Activated naive CD4-positive, alpha-beta T cell treated with anti-CD3 and anti-CD28 coated beads, Interleukin-2, amount 10 ng/mL, durations not matched to agents 7 days and 5 days (primary cell): ENCODE measurements at places on chromosomes 11 and 22.

GRCh38 chr11:88315981-88316441 is 21.5 kb downstream of the CTSC start:
- DNase-seq = no peak

DNA sequence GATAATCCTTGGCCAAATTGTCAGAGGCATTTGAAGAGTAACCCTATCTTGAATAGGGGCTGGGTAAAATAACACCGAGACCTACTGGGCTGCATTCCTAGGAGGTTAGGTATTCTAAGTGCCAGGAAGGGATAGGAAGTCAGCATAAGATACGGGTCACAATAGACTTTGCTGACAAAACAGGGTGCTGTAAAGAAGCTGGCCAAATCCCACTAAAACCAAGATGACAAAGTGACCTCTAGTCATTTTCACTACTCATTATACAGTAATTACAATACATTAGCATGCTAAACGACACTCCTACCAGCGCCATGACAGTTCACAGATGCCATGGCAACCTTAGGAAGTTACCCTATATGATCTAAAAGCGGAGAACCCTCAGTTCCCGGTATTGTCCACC is 964 bp upstream of the REXO2 start:
- DNase-seq = no peak

DNA sequence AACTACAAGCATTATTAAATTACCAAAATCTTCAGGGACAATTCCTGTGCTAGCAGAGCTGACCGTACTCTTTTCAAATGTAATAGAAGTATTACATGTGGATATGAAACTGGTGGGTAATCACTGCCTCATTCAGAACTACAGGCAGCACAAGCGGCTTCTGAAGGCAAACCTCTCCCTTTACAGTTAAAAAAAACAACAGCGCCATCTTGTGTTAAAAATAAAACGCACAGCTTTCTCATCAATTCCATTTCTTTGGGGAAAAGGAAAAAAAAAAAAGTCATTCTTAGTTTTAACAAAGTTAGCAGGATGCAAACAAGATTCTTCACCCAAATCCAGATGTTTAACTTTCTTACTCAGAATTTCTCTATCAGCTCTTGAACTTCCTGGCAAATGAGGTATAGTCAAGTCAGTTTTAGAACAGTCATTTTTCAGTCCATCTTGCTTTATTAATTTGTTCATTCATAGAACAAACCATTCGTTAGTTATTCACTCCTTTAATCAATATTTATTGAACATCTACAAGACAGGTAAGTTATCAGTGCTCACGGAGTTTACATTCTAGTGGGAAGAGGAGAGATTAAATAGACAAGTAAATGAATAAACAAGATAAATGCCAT is 331.8 kb upstream of the MPPED2 start:
- DNase-seq = no peak

DNA sequence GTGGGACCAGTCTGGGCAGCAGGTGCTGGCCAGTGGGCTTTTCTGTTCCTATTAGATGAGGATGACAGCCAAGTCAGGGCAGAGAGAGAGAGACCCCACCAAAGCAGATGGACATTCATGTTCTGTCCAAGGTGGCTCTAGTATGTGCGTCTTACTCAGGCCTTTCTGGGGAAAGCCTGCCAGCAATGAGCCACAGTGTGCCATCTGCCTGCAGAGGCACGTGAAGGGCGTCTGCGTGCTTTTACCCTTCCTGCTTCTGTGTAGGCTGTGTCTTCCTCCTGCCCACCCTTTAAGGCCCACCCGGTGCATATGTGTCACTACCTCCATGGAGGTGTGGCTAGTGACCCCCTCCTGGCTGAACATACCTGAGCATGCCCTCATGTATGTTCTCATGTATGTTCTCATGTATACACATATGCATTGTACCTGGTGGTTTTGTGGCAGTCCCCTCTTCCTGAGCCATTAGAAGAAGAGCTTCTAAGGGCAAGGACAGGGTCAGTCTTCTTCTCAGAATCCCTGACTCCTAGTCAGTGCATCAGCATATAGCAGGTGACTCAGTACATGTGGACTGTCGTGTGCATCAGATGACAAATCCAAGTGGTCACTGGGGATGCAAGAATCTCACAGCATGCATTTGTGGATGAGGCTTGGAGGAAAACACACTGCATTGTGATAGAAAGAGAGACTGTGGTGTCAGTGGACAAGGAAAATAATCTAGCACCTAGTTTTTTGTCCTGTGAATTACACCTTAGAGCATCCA is 90.4 kb upstream of the YWHAH start:
- no peak for DNase-seq

DNA sequence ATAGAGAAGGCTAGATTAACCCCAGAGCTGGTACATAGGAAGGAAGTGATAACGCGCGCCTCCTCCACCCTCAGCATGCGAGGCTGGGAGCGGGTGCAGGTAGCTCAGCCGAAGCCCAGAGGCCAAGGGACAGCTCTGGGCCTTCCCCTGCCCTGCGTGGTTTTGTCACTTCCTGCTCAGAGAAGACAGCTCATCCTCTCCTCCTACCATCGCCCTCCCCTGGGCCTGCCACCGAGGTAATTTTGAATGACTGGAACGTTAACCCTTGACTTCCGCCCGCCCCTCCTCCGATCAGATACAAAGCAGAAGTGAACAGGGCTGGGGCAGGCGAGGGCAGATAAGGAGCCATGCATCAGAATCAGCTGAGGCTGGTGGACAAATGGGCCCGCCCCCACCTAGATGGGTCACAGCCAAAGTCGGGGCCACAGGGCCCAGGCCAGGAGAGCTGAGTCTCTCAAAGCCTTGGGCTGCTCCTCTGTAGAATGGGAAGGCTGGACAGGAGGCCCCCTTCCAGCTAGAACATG is 1.6 kb downstream of the RAC2 start:
- peak; percentile 96 for DNase-seq
